MV-4-11 (cell line): ENCODE measurements at places on chromosomes 4 and X.

DNA sequence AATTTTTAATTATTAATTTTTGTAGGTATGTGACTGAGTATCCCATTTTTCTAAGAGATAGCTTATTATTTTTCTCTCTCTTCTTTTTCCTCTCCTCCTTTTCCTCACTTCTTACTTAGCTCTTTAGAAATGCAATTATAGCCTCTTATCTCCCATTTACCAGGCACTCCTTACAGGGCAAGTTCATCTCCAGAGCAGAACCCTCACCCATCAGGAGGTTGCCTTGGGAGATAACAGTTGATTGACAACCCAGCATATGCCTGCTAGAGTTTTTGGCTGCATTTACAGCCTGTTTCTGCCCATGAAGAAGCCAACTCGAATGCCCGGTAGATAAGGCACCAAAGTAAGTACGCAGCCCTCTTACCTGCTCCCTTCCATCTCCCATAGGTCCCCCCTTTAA lies 572.9 kb upstream of the ZFP42 start:
- no peak for DNase-seq

- DNase-seq: no peak
Observed at GRCh38 chr4:54274795-54275665, 45.9 kb downstream of the PDGFRA start.

- no peak for DNase-seq
Observed at GRCh38 chr4:173457893-173458292, 59.0 kb upstream of the SCRG1 start.

GRCh38 chr4:61521451-61521850 lies 321.3 kb downstream of the ADGRL3 start:
- no peak for DNase-seq

- DNase-seq: no peak
Observed at GRCh38 chr4:176448761-176449160, 129.0 kb downstream of the SPCS3 start.

GRCh38 chrX:135086197-135086854 lies 34.0 kb downstream of the ETDB start:
- DNase-seq: peak; percentile 41

DNA sequence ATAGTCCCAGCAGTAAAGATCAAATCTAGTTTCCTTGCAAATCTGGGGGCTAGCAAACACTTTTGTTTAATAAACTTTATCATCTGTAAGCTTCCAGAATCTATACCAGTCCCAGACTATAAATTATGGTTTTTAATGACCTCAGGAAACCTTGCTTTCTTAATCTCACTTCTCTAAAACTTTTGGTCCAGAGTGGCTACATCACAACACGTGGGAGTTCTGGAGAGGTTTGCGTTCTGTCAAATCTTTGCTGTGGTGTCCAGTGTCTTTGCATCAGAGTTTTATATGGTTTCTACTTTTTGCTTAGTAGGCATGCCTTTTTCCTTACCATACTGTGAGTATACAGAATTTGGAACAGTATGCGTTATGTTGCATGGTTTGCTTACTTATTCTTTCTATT lies 193.9 kb downstream of the ANK2 start:
- DNase-seq: peak; percentile 87

DNA sequence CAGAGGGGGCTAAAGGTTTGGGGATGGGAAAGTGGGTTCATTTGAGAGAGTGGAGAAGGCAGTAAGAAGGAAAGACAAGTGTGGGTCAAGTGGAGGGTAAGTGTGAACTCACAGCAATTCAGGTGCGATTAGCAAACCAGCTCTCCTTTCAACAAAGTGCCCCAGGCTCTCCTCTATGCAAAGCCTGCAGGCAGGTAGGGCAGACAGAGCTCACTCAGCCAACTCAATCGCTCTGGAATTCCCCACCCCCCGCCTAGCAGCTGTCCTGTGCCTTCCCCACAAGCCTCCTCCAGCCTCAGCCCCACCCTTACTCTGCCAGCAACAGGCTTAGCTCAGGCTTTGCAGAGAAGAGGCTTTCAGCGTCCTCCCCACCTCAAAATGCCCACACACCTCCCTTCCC lies 14.8 kb upstream of the MAMLD1 start:
- no peak for DNase-seq

GRCh38 chr4:106497271-106497670 lies 128.7 kb upstream of the GIMD1 start:
- DNase-seq: no peak

DNA sequence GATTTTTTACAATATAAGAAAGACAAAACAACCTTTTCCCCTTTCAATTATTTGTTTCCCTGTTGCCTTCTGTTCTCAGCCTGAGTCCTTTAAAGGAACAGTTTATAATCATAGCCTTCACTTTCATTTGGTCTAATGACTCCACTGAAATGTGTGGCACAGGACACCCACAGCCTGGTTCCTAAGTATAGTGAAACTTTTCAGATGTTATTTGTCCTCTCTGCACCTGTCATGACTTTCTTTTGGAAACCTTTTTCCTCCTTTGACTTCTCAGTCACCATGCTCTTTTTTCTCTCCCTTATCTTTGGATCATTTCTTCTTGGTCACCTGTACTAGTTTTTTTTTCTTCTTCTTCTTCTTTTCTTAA lies 237.8 kb upstream of the ANXA3 start:
- DNase-seq: no peak

- no peak for DNase-seq
Observed at GRCh38 chr4:79964020-79964399, 109.0 kb downstream of the ANTXR2 start.

DNA sequence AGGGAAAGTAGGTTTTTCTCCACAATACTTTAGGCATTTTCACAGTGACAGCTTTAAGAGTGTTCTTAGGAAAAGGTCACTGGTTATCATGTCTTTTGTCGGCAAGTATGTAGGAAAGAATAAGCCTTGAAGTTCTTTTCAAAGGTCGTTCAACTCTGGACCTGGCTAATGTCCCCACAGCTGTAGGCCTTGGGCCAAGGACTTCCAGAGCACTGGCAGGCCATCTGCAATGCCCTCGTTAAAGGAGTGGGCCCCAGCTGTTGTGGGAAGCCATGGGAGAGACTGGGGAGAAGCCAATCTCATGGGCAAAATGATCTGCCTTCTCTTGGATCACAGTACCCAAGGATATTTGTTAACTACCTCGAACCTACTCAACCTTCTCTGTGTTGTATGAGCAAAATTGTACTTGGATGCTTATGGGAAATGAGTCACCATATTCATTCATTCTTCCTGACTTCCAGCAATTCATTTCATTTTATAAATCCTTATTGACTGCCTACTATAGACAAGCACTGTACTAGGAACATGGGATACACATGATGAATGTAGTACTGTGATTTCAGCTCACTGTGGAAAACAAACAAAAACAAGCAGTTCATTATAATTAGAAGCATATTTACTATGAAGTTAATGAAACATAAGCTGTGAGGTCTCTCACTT lies 141.1 kb upstream of the KIT start:
- DNase-seq: no peak

GRCh38 chr4:4659871-4660651 lies 118.2 kb upstream of the STX18 start:
- DNase-seq: peak; percentile 89

GRCh38 chrX:154979629-154980028 lies 42.9 kb downstream of the F8 start:
- DNase-seq: peak; percentile 51

- DNase-seq: no peak
Observed at GRCh38 chr4:119748853-119749252, 120.2 kb upstream of the PDE5A start.

GRCh38 chr4:20192736-20193135 lies 59.0 kb upstream of the SLIT2 start:
- no peak for DNase-seq

DNA sequence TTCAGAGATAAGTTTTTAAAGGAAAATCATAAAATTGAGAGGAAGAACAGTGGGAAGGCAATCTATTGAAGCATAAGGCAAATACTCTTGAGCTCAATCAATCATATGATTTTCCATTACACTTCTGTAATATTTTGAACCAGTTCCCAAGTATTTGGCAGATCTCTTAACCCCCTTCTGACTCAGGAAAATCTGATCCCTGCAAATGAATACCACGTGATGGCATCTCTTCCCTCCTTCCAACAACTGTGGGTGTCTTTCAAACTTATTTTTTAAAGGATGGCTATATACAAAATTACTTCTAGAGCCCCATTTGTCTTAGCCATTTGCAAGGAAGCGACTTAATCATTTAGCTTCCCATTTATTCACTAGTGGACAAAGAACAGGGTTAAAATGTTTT lies 41.9 kb downstream of the AMOT start:
- DNase-seq: no peak

- DNase-seq: no peak
Observed at GRCh38 chr4:1469607-1470392, 63.6 kb upstream of the NKX1-1 start.

GRCh38 chrX:10033375-10034007 lies 66.3 kb downstream of the CLDN34 start:
- no peak for DNase-seq

GRCh38 chrX:71450433-71451106 lies 82.3 kb upstream of the OGT start:
- DNase-seq: no peak
